Forelimb muscle (tissue), 1 donor: ENCODE measurements at places on chromosomes 2 and 18. TPM values are rescaled to one million over a fixed set of nuclear protein-coding genes. Genes with fewer than 3 reads are reported as not detected.

DNA sequence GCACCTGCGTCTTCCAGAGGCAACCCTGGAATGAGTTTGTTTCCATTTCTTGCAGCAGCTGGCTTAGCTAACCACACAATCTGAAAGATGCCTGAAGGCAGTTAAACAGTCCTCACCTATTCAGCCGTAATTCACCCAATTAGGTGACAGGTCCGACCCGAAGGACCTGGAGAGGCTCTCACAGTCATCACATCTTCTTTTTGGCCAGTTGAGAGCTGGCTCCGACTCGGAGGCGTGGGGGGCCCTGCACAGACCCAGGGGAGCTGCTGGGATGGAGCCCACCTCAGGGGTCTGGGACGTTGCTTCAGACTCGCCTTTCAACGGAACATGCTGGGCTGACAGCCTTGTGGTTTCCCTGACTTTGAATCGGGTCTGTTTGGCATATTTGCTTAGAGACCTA is 187.3 kb downstream of the RTP5 start:
- DNase-seq = no peak

DNA sequence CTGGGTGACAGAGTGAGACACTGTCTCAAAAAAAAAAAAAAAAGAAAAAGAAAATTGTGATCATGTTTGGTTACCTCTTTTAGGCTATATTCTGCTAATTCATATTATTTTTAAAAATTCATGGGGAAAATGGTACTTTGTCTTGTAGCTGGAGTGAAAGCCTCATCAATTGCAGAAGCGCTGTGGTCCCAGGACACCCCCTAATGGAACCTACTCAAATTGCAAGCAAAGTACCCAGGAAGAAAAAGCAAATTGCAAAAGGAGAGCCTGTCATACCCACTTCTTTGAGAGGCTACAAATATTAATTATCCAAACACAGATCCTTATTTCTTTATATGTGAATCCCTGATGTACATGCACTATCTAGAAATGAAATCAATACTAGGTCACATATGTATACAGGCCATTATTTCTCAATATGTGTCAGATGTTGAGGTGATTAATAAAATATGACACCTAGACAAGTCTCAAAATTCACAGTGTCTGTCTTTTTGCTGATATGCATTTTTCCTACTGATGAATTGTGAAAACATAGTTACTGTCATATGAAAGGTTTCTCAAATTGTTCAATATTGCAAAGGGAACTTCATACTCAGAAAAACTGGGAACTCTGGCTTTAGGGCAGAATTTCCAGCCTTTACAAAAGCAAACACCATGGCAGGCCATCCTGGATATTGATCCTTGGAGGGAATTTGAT is 12.6 kb downstream of the CRACDL start:
- DNase-seq = no peak

DNA sequence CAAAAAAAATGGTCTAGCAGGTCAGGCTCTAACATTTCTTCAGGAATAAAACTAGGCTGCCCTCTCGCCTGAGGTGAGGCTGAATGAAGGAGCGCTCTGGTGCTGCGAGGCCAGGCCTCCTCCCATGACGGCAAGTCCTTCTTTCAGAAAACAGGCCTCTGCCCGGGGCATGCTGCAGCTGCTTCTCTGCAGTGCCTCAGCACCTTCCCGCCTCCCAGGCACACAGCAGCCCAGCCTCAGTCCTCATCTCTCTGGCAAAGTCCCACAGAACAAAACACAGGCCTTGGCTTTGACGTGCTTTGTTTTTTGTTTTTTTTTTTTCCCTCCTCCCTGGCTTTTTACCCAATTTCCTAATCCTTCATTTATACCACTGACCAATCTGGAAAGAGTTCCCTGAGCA is 74.8 kb downstream of the BCL11A start:
- DNase-seq = no peak

GRCh38 chr2:1462994-1463393 is 49.7 kb downstream of the TPO start:
- DNase-seq = no peak

DNA sequence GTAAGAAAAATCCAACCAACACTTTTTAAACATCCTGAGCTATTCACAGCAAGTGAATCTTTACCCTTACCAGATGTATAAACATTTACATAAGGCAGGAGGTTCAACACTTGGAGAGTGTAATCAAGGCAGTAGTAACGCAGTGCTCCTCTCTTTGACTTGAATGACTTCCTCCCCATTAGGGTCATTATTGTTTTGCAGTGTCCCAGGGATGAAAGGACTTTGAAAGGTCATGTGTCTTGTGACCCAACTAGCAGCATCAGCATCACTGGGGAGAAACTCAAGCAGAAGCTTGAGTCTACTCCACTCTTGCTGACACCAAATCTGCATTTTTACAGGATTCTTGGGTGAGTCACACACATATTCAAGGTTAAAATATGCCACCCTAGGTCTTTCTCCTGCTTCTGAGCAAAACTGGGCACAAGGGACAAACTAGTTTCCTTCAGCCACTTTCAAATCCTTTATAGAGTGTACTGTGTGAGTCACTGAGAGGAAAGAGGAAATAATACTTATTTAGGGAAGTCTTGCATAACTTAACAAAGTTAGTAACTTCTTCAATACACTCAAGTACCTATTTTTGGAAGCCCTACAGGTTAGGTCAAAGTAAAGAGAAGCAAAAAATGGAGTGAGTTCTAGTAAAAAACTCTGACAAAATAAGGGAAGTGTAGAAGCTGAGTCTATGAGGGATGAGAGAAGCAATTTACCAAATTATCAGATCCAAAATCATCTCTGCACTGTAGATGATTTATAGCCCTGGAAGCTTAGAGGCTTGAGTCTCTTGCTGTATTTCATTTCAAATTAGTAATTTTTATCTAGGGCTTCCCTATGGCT is 51.0 kb upstream of the EML4 start:
- no peak for DNase-seq

DNA sequence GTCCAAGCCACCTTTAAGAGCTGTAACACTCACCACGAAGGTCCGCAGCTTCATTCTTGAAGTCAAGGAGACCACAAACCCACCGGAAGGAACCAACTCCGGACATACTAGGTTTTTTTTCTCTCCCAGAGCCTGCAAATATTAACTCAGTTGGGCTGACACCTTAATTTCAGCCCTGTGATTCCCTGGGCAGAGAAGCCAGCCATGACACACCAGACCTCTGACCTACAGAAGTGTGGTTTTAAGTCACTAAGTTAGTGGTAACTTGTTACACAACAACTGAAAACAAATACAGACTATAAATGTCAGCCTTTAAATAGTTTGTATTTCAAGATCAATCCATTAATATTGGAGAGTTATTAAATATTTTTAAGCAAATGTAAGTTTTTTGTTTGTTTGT is 855.1 kb downstream of the TMEM182 start:
- DNase-seq = no peak

The SIX3 gene
- not detected for polyA plus RNA-seq

DNA sequence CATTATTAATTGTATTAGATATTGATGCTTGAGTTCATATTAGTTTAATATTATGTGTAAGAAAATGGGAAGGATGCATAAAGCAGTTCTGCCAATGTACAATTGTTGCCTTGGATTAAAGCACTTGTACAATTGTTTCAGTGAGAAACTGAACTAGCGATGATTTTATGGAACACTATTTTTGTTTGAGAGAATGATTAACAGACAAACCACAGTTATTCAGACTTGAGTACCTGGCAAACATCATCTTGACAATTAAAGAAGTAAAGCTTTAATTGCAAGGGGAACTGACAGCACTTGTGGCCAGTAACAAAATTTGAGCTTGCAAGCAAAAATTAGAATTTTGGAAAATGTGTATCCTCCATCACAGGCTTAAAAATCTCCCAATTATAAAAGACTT is 214.3 kb downstream of the RIT2 start:
- no peak for DNase-seq

DNA sequence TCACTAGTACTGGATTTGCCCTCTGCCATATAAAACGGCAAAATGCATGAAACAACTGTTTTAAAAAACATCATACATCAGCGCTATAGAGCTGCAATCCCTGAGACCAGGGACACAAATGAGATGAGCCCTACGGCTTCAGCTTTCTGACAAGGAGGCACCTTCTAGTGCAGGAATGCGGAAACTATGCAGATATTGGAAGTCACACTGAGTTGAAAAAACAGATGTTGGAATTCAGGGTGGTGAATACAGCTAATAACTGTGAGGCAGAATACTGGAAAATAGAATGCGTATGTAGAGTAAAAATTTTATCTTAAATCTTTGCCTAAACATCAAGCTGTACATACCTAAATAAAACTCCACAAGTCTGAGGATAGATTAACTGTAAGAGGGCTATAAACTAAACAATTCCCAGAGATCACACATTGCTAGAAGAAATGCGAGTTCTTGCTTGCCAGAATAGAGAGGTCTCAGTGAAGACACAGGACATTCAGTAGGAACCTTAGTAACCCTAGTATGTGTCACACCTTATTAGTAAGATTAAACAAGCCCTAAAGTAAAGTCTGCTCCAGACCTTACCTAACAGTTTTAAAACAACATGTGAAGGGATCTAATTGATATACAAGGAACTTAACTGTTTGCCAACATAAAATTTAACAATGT is 541.4 kb upstream of the DDX18 start:
- no peak for DNase-seq

The ZBTB7C gene
- 4.0 TPM for polyA plus RNA-seq

The SLC35F5 gene
- 56.5 TPM for polyA plus RNA-seq

The AKAIN1 gene
- not detected for polyA plus RNA-seq

GRCh38 chr2:201796478-201796865 is 9.9 kb upstream of the CDK15 start:
- DNase-seq = no peak

The ERICH2 gene
- polyA plus RNA-seq = 0.24 TPM
